ENCODE measurements at places on chromosomes 4 and X. TPM values are rescaled to one million over a fixed set of nuclear protein-coding genes. Genes with fewer than 3 reads are reported as not detected.
A peak's percentile ranks its signal among the peaks of the same experiment; 100 is the strongest.

Gene SPANXC
- not detected for total RNA-seq

DNA sequence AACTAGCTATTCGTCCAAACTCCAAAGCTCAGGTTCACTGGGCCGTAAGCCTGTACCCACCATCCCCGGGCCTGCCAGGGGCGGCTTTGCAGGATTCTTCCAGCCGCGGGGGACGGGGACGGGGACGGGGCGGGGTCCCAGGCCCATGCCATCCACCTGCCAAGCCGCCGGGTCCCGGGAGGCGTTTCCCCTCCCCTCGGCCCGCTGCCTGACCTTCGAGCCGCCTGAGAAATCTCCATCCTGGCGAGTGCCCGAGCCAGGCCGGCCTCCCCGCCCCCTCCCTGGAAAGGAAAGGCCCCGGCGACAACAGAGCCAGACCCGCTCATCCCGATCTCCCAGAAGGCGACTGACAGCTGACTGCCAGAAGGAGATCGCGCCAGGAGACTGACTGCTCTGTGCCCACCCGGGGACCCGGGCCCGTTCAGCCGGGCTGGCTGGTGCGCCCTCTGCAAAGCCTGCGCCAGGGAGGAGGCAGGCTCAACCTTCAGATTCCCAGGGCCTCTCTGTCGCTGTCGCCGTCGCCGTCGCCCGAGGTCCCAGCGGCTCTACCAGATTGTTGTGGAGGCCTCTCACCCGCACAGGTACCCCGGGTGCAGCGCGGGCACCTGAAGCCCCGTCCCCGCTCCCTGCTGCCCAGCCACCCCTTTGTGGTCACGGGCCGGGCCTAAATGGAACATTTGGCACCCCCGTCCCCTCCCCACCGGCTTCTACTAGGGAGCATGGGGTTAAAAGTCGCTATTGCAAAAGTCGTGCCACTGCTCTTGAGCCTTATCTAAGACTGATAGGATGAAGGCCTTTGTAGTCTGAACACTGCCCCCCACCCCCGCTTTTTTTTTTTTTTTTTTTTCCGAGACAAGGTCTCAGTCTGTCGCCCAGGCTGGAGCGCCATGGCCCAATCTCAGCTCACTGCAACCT lies at the start of gene RGN:
Gene RGN (plus strand): TSS at position 315 of the 915 bp plus-strand sequence. CDS start 2,702 bp downstream, outside the sequence.
- no peak for DNase-seq

- DNase-seq: no peak
These were observed 26.6 kb downstream of the CPZ start for GRCh38 chr4:8618961-8619720.

- no peak for DNase-seq
These were observed 280.3 kb upstream of the KLF3 start for GRCh38 chr4:38383646-38384121.

DNA sequence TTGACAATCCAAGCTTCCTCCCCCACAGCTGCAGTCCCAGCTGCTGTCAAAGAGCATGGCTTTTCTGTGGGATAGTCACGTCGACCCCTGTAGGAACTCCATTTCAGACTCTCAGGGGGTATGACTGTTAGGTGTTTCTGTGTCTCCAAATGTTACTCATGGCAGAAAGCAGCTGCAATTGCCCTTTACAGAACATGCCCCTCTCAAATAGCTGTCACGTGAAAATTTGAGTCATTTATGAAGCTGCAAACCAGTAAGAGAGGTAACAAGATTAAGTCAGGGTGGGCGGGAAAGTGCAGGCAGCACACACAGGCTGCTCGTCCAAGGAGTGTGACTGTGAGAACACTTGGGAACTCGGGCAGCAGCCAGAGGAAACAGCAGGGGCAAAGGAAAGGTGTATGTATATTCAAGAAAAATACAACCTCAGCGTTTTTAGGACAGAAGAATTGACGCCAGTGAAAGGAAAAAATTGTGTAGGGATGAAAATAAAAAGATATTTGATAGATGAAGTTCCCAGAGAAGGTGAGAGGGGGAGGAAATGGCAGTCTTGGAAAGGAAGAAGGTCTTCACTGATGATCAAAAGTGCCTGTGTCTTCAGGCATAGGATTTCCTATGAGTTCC lies 66.5 kb upstream of the TMEM184C start:
- peak; percentile 65 for DNase-seq

GRCh38 chr4:152850377-152850776 lies 70.6 kb downstream of the ARFIP1 start:
- peak; percentile 83 for DNase-seq

Gene RAI2
- total RNA-seq: under 0.01 TPM

DNA sequence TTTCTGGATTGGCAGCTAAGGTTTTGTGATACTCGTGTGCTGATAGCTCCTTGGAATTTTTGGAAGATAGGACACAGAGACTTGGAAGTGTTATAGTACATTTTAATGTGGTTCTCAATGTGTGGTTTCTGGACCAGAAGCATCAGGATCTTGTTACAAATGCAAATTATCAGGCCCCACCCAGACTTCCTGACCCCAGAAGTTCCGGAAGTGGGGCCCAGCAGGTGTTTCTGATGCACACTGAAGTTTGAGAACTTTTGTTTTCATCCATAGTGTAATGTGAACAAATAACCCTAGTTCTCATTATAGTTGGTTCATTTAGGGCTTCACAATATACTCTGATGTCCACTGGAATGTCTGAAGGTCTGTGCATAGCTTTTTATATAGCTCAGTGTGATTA lies 49.6 kb downstream of the LAMP2 start:
- no peak for DNase-seq

DNA sequence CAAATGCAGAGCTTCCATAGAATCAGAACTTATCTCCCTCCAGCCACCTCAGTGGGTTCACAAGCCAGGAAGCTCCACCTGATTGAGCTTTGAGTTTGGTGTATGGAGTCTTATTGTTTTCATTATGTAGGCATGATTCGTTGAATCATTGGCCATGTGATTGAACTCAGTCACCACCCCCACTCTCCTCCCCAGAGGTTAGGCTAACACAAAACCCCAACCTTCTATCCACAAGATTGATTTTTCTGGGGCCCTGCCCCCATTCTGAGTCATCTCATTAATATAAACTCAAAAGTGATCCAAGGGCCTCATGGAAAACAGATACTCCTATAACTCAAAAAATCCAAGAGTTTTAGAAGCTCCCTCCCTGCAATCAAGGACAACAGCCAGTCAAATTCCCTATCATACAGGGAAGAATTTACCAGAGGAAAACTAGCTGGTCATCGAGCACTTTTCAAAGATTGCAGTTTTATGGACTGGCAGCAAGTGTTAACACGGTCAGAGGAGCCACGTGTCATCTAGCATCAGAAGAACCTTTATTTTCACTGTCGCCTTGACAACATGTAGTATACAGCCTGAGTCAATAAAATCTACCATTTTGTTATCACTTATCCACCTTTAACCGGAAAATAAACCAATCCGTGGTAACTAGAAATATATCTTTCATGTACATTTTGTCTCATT lies 35.9 kb upstream of the GUCY1B1 start:
- DNase-seq: peak; percentile 11

DNA sequence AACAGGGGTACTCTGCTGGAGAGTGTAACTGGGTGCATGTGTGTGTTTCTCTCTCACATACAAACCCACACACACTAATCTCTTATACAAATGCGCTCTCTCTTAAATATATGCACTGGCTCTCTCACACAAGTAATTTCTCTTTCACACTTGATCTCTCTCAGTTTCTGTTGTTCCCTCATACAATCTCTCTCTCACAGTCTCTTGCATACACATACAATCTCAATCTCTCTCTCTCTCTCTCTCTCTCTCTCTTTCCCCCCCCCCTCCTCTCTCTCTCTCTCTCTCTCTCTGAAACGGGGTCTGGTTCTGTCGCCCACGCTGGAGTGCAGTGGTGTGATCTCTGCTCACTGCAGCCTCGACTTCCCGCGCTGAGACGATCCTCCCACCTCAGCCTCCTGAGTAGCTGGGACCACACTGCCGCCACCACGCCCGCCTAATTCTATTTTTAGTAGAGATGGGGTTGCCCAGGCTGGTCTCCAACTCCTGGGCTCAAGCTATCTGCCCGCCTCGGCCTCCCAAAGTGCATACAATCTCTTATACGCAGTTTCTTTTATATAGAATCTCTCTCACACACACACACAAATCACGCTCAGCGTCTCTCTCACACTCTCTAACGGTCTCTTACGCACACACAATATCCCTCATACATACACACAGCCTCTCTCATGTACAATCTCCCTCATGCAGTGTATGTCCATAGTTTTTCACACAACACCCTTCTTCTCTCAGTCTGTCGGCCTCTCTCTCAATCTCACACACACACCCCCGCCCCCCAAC lies 518 bp upstream of the FAM241A start:
- no peak for DNase-seq

Gene SYN1
- 0.45 TPM for total RNA-seq

- no peak for DNase-seq
These were observed 158.1 kb downstream of the ATP10D start for GRCh38 chr4:47642985-47643760.

DNA sequence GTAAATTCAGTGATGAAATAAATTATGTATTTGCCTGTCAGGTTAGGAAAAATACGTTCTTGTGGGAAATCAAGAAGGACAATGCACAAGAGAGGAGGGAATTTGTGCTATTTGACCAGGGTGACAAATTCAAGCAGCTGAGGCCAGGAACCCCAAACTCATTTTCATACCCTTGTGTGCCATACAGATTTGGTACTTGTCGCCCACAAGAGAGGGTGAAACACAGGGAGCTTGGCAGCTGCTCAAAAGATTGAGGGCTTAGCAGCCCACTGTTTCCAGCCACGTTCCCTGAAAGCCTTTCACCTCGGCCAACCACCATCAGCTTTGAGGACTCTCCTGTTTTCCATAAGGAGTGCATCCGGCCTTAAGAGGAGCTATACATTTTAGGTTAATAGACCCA lies 111.2 kb downstream of the COL25A1 start:
- no peak for DNase-seq

- DNase-seq: peak; percentile 11
These were observed 49.8 kb downstream of the TMEM144 start for GRCh38 chr4:158259955-158260575.

Gene MFAP3L
- total RNA-seq: 9.1 TPM

GRCh38 chr4:183289688-183290087 lies 30.4 kb downstream of the CLDN22 start:
- no peak for DNase-seq

DNA sequence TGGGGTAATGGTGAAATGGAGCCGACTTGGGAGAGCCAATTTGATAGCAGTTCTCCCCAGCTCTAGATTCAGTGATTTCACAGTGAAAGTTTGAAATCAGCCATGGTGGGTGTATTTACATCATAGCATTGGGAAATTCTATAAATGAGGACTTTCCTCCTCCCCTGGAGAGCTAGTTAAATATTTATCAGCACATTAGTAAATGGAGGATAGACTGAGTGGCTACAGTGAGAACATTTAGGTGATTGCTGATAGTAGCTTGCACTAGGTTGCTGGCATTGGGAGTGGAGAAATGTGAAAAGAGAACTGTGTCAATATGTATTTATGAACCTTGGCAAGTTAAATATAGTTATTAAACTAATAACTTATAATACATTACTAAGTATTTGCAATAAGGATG lies 347.3 kb downstream of the CCSER1 start:
- no peak for DNase-seq

Gene AFF2
- total RNA-seq: 22.3 TPM

Gene SH3TC1
- 131 TPM for total RNA-seq

DNA sequence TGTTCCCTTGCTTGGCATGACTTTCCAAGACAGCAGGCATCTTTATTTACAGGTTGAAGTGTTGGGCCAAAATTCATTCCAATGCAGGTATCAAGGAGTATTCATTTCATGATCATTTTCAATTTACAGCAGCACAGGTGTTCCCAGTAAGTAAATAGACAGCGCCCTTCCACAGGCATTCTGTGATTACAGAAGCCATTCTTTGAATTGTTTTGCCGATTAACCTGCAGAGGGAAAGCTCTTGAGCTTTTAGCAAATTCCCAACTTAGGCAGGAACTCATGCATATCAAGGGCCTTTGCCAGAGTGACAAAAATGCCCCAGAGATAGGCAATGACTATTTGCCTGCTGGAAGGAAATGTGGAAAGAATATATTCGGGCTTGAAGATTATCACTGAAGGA lies 6.8 kb downstream of the TXK start:
- DNase-seq: no peak

- no peak for DNase-seq
These were observed 126.3 kb downstream of the PPARGC1A start for GRCh38 chr4:23763559-23763958.

Gene CSAG1
- total RNA-seq: not detected

Gene TLR8
- not detected for total RNA-seq

DNA sequence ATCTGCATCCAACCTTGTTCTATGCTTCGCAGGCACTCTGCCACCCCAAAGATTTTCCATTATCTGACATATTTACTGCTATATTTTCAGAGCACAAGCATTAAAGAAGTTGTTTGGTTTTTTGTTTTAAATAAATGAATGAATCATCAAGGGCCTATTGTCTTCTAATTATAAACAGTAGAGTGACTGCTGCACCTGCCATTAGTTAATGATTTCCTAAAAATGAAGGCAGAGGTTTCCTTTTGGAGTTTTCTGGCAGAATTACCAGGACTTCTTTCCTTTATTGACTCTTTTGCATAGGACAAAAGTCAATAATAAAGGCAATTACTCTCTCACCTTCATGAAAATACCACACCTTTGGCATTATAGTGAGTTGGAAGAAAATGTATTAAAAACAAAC lies 238.1 kb downstream of the INPP4B start:
- DNase-seq: no peak

DNA sequence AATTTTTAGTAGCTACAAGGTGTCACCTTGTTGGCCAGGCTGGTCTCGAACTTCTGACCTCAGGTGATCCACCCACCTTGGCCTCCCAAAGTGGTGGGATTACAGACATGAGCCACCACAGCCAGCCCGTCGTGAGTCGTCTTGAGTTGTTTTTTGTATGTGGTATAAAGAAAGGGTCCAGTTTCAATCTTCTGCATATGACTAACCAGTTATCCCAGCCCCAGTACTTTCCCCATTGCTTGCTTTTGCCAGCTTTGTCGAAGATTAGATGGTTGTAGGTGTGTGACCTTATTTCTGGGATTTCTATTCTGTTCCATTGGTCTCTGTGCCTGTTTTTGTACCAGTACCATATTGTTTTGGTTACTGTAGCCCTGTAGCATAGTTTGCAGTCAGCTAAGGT lies 105.9 kb downstream of the OR13H1 start:
- no peak for DNase-seq

DNA sequence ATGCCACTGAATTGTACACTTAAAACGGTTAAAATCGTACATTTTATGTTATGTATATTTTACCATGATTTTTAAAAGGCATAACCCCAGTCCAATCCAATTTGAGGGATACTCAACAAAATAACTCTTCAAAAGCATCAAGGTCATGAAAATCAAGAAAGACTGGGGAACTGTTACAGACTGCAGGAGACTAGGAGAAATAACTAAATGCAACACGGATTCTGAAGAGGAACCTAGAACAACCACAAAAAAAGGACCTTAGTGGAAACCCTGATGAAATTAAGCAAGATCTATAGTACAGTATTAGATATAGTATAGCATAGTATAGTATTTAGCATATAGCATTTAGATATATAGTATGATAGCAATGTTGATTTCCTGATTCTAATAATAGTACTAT lies 26.8 kb downstream of the SH3KBP1 start:
- DNase-seq: no peak

- no peak for DNase-seq
These were observed 206.4 kb downstream of the KLHL13 start for GRCh38 chrX:117910216-117910615.

Gene CENPVL1
- total RNA-seq: not detected

Gene TENM3
- total RNA-seq: 47.1 TPM

Gene PNCK
- total RNA-seq: 1.2 TPM

Data from mammary epithelial cell (primary cell).